ENCODE measurements at places on chromosomes 11 and 22.

DNA sequence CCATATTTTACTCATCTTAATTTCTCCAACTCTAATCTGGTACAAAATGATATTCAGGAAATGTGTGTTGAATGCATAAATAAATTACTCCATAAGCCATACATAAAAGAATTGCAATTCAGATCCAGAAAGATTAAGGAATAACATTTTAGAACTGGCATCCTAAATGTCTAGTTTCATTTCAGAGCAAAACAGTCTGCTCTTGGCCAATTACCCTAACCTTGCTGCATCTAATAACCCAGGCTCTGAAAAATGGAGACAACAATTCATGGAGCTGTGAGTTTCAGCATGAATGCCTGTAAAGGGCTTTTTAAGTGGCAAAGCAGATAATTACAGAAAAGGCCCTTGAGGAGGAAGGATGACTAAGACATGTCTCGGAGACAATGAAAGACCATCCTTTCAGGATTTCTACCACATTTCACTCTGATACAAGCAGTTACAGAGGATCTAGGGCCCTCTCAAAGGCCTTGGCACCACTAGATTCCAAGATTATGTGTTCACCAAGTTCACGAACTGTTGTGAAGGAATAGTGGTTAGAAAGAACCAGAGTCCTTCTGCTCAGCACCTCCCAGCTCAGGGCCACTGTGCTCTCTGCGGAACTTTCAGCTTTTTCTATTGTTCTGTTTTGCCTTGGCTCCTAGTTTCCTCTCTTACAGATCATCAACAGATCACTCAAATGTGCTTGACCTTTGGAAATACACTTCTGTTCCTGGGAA is 157.6 kb upstream of the BLID start:
- DNase-seq: no peak

DNA sequence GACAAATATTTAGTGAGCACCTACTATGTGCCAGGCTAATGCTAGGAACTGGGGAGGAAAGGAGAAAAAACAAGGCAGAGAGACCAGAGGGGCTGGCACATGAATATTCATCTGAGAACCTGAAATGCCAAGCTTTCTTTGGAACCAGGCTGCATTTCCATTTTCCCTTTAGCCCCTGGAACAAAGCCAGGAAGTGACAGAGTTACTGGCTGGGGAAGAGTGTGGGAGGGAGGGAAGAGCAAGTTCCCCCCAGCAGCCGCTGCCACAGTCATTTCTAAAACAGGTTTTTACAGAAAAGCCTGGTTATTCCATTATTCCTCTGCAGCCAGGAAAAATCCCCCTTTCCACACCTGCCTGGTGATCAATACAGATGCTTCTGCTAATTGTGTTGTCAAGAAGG is 97.0 kb downstream of the SPON1 start:
- DNase-seq: no peak

GRCh38 chr11:62054081-62054480 is 69.7 kb upstream of the INCENP start:
- DNase-seq: no peak

GRCh38 chr22:20937031-20937793 is 20.0 kb downstream of the CRKL start:
- no peak for DNase-seq

DNA sequence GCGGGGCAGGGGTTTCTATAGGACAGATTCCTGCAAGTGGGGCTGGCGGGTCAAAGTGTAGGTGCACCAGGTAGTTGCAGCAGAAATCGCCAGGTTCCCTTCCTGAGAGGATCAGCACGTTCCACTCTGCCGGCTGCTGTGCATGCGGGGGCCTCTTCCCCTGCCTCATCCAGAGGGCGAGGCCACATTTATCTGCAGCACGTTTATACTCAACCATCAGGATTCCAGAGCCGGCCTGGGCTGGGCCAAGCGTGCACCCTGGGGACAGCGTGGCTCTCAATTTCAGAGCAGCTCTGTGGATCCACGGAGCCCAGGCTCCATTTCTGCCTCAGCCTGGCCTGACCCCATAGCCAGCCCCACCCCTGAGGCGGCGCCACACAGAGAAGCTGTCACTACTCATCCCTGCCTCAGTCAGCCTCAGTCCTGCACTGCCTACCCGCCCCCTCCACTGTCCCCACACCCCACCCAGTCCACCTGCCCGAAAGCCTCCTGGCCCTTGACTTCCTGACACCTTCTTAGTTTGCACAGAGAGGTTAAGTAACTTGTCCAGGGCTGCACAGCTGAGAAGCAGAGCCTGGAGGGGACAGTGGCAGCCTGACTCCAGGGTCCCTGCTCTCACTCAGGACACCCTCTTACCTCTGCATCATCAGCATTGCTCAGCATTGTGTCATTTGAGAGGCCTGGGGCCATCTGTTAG is 45.9 kb upstream of the RTL6 start:
- no peak for DNase-seq

DNA sequence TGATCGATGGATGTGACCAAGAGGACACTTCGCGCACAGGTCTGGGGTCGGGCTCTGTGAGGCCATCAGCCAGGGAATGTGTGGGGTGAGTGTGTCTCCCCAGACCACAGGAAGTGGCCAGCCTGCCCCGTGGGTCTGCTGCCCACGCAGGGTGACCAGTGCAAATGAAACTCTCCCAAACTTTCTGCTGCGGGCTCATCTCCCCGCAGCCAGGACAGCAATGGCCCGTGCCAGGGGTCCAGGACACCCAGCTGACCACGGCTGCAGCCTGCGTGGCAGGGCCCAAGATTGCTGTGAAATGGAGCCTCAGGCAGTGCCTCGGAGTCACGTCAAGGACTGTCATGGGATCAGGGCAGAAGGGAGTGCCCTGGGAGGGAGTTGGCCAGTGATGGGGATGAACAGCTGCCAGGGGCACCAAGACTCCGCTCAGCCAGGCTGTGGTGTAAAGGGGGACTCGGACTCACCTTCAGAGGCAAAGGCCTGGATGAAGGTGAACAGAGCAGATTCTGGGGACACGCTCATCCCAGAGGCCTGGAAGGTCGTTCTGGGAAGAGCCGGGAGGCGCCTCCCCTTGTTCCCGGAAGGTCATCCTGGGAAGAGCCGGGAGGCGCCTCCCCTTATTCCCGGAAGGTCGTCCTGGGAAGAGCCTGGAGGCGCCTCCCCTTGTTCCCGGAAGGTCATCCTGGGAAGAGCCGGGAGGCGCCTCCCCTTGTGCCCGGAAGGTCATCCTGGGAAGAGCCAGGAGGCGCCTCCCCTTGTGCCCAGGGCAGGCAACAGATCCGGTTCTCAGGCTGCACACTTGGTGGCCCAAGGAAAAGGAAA is 252.6 kb downstream of the BRD1 start:
- no peak for DNase-seq

DNA sequence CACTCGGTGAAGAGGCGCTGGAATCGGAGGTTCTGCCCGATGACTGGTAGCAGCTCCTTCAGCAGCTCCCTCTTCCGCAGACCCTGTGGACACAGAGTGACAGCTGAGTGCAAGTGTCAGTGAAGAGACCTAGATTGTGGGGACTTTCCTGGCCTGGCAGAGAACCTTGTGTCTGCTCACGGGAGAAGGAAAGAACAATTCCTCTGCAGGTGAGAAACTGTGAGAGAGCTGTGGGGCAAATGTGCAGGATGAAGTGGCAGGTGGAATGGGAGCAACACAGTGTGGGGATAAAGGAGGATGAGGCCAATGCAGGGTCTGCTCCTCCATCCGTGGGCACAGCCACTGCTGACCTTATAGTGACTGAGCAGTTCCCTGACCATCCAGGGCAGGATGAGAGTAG is 40.0 kb upstream of the CLTCL1 start:
- no peak for DNase-seq
